ENCODE measurements at places on chromosomes 4 and X.

DNA sequence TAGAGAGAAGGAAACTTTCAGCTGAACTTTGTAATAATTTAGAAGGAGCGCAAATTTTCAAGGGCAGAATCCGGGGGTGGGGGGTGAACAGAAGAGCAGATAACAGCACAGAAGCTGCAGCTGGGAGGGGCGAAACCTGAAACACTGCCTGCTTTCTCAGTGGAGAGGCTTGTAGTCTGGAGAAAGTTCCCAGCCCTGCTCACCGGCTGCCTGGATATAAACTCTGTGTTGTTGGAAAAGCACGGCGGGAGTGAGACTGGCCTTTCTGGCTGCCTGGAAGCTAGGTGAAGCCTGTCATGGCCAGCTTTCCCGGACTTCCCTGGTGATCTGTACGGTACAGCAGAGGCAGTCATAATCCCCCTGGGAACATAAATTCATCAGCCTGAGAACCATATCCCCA, 1352.1 kb upstream of the DIAPH2 start:
- no peak for DNase-seq

- DNase-seq: peak; percentile 29
Measured at GRCh38 chr4:60884587-60884986, 315.5 kb upstream of the ADGRL3 start.

DNA sequence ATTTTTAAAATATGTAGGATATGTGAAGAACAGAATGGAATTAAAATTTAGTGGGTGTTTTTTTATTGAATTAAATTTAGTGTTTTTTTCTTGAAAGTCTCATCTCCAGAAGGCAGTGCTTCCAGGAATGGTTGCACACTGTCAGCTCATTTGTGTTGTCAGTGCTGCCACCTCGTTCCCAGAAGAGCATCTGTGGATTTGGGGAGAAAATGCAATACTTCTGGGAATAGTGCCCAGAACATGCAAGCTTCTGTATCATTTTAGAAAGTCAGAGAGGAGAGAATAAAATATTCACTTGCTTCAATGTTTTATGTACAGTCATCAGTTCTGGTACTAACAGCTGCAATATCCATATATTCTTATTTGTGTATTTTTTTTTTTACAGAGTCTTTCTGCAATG, 608.8 kb downstream of the PCDH7 start:
- DNase-seq: no peak

DNA sequence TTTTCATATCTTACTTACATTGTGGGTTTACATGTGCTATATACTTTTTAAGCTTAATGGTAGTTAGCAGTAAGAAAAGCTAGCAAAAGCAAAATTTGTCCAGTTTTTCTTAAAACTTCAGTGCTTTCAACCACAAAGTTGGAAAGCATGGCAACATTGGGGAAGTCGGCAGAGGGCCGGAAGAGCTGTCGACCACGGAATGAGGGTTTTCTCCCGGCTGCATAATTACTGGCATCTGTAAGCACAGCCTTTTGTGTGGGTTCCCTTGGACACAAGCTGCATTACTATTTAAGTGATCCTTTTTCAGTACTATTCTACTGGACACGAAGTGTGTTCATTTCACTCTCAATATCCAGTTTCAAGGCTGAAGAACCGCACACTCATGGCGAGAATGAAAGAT, 560.4 kb downstream of the ANKRD50 start:
- DNase-seq: no peak

GRCh38 chr4:176660561-176660960, 132.2 kb downstream of the VEGFC start:
- DNase-seq: no peak

GRCh38 chrX:135544338-135544948, 24.0 kb downstream of the INTS6L start:
- no peak for DNase-seq

DNA sequence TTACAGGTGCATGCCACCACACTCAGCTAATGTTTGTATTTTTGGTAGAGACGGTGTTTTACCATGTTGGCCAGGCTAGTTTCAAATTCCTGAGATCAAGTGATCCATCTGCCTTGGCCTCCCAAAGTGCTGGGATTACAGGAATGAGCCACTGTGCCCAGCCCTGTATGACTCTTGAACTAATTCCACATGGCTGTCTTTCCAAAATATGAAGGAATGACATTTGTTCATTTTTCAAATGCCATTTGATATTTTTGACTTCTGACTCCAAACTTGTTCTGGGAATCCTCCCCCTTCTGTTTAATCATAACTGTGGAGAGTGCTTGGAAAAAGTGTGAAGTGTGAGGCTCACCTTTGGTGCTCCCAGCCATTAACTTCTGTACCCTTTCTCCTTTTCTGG, 119.2 kb downstream of the NHS start:
- DNase-seq: no peak

GRCh38 chr4:1208970-1209704, 36.8 kb upstream of the SPON2 start:
- no peak for DNase-seq

DNA sequence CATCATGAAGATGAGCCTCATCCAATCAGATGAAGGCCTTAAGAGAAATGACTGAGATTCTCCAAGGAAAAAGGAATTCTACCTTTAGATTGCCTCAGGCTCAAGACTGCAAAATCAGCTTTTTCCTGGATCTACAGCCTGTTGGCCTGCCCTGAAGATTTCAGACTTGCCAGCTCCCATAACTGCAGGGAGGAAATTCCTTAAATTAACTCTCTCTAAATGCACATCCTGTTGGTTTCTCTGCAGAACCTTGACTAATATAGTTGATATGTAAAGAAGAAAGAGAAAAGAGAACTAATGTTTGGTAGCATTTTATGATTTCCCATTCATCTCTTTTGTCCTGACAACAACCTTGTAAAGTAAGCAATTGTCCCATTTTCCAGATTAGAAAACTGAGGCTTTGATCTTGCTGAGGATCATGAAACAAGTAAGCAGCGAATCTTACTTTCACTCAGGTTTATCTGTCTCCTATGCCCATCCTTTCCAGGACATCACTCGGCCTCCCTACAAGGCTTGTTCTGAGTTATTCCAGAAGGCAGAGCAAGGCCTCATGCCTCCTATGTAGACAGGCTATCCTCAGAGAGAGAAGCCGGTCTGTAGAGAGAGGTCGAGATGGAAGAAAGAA, 115.0 kb upstream of the LDB2 start:
- no peak for DNase-seq

DNA sequence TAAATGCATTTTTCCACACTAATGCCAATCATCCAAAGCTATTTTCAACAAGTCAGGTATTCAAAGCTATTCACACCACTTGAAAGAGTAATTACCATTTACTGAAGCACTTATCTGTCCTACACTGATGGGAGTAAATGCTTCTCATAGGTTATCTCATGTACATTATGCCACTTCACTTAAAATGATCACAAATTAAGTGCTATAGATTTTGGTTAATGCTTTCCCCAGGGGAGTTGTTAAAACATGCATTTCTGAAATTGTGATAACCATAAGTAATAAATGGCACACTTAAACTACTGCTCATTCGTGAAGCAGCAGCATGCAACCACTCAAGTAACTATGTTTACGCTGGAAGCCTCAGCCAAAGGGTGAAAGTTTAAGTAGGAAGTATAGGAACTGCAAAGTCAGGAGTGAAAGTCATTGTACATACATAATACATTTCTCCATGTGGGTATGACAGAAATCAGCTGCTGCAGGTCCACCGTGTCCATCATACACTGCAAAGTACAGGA, 6.6 kb downstream of the PPM1K start:
- no peak for DNase-seq

- DNase-seq: no peak
Measured at GRCh38 chrX:16394290-16394689, 227.0 kb downstream of the MAGEB17 start.

- DNase-seq: no peak
Measured at GRCh38 chr4:38454284-38454683, 209.7 kb upstream of the KLF3 start.

- DNase-seq: no peak
Measured at GRCh38 chr4:45030059-45030458, 303.7 kb upstream of the GNPDA2 start.

- peak; percentile 75 for DNase-seq
Measured at GRCh38 chr4:11647433-11647832, 218.7 kb upstream of the HS3ST1 start.

- no peak for DNase-seq
Measured at GRCh38 chr4:6465955-6466354, 6.5 kb downstream of the PPP2R2C start.

- no peak for DNase-seq
Measured at GRCh38 chr4:532588-533317, 33.7 kb downstream of the PIGG start.

- DNase-seq: no peak
Measured at GRCh38 chr4:131052646-131053045, 1956.7 kb downstream of the C4orf33 start.

GRCh38 chr4:88381123-88381522, 2.5 kb downstream of the HERC6 start:
- no peak for DNase-seq

DNA sequence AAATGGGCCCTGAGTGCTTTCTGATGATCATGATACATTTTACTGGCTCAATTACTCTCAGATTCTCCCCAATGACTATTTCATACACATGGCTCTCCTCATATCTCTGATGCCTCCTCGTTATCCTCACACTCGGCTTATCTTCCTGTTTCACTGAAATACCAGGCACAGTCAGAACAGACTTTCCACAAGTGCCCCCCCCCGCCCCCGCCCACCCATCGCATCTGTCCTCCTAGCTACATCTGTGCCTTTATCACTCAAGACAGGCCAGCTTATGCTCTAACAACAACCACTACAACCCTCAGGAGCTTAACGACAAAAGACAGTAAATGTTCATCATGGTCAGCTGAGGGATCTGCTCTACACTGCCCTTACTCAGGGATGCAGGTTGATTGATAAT, 610.6 kb upstream of the DIPK2B start:
- no peak for DNase-seq

DNA sequence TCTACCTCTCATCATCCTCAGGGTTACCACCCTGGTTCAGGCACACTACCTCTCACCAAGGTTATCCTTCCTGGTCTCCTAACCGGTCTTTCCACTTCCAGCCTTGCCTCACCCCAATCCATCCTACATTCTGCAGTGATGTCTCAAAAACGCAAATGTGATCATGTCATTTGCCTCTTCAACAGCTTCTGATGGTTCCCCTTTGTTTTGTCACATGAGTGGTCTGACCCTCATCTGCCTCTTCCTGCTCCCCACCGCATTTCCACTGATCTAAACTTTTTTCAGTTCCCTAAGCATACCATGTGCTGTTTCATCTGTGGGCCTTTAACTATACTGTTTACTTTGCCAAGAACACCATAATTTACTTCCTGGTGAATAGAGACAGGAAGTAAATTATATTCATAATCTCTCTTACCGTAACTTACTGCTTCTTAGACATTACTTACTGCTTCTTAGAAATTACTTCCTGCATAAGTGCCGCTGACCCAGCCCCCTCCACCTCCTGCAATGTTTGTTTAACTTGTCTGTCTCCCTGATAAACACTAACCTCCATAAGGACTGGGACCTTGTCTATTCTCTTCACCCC, 27.1 kb upstream of the NSUN7 start:
- DNase-seq: no peak

GRCh38 chr4:26044524-26044923, 130.5 kb downstream of the SMIM20 start:
- no peak for DNase-seq

GRCh38 chr4:166527500-166527899, 654.5 kb downstream of the TLL1 start:
- peak; percentile 8 for DNase-seq

DNA sequence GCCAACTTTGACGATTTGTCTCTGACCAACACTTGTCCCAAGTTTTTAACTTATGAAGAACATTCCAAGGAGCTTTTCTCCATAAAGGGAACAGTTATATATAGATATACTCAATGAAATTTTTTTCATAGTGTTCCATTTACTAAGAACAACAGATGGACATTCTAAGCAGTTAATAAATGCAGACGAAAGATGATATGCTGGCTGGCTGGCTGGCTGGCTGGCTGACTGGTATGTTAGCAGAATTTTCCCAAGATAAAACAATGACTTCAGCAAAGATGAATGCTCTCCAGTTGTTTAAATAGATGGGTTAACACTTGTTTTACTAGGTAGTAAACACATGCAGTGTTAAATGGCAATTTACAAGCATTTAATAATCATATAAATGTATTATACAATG, 62.2 kb downstream of the SPANXN3 start:
- DNase-seq: peak; percentile 20

DNA sequence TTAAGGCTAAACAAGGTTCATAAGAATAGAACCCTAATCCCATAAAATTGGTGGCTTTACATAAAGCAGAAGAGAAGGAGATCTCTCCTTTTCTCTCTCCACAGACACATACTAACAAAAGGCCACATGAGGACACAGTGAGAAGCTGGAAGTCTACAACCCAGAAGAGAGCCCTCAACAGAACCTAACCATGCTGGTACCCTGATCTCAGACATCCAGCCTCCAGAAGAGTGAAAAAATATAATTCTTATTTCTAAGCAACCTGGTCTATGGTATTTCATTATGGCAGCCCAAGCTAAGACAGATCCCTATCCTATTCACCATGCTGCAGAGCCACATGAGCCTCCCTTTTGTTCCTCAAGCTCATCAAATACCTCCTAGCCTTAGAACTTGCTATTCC, 195.5 kb downstream of the ANTXR2 start:
- no peak for DNase-seq

GRCh38 chr4:123025398-123025797, 103.0 kb upstream of the NUDT6 start:
- DNase-seq: no peak

- no peak for DNase-seq
Measured at GRCh38 chr4:138609943-138610350, 367.8 kb upstream of the SLC7A11 start.

DNA sequence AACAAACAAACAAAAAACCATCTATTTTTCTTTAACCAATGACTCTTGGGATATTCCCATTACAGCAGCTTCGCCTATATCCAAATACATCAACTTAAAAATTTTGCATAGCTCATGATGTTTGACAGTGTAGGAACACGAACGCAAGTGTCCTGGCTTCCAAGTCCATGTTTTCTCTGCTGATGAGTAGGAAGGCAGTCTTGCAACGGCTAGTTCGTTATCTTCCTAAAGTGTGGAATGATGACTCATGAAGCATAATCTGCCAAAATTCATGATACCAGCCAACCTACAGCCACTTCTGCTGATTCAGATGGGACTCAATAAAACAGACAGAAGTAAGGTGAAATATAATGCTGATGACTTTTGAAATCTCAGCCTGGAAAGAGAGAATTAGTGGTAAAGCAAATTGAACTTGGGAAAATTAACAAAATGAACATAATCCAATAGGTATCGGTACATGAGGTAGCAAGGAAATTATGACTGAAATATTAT, 6.4 kb upstream of the SEPTIN11 start:
- DNase-seq: no peak

- no peak for DNase-seq
Measured at GRCh38 chr4:156718226-156718625, 253.4 kb downstream of the PDGFC start.
